Effector CD4-positive, alpha-beta T cell (primary cell): ENCODE measurements at places on chromosomes 2 and 18.

- no peak for DNase-seq
These were observed 149.0 kb upstream of the GLI2 start for GRCh38 chr2:120586507-120587278.

- no peak for DNase-seq
These were observed 19.0 kb upstream of the TMEM247 start for GRCh38 chr2:46460241-46460921.

- no peak for DNase-seq
These were observed 1062.7 kb downstream of the DSC3 start for GRCh38 chr18:29979881-29980280.

DNA sequence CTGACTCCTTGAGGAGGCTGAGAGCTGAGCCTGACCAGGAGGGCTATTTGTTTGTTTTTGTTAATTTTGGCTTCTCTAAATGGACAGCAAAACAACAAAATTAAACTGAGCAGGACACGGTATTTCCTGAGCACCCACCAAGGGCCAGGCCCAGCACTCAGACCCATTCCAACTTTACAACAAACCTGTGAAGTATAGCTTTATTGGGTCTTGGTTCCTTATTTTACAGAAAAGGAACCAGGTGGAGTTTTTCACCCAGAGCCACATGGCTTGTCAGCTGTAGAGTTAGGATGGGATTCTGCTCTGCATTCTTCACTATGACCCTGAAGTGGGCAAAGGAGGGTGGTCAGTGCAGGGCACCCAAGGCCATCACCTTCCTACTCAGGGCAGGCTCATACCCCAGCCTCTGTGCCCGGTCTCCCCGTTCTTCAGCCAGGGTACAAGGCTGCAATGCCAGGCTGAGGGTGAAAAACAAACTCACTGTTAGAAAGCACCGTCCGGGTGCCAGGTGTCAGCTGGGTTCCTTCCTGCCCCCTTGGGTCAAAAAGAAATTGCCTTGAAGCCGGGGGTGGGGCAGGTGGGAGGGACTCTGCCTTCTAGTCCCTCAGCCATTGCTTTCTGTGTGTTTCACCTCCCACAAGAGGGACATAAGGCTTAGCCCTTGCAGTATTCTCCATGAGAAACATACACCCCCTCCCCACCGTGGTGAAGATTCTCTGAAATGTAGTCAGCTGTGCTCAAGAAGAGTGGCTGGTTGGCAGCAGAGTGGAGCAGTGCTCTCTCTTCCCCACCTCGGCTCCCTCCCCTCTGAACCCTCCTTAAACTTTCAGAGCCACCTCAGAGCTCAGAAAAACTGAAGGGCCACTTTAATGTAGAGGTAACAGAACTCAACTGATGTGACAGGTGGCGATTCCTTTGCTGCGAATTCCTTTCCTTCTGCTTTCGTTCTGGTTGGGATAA lies 2.2 kb downstream of the PSD4 start:
- DNase-seq: no peak

DNA sequence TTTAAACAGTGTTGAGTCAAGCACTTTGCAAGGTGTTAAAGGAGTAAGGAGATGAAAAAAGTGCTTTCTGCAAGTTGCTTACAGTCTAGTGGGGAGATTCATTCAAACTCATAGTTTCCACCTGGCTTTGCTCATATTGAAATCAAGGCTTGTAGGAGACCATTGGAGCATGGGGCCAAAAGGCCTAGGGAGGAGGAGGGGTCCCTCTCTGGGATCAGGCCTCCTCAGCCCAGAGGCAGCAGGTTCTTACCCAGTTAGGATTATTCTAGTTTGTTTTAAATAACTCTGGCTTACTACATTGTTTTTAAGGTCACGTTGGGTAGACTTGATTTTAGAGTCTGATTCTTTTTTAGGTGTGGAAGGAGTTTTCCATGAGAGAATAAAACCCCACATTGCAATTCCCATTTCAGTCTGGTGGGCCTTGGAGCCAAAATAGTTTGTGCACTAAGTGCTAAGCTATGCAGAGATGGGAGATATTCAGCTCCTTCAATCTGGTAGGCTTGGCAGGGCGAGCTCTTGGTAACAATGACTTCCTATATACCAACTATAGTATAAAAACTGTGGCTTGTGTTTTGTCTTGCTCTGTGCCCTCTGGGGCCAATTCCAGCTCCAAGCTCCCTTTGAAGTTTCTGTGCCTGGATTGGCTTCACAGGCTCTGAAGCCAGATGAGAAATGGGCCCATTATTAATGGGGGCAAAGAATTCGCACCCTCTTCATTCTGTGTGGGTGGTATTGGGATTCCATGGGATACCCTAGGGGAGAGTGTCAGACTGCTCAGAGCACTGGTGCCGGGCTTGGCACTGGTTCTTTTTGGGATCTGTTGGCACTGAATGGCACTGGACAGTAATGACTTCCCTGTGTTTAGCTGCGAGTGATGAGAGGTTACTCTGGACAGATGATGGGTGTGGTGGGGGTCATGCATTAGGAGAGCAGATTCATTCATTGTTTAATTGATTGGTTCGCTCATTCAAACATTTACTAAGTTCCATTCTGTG lies 301.1 kb downstream of the MYCN start:
- no peak for DNase-seq

GRCh38 chr18:48740068-48740440 lies 201.2 kb downstream of the CTIF start:
- DNase-seq: no peak

- DNase-seq: no peak
These were observed 222.0 kb upstream of the COPS8 start for GRCh38 chr2:236863729-236864126.

DNA sequence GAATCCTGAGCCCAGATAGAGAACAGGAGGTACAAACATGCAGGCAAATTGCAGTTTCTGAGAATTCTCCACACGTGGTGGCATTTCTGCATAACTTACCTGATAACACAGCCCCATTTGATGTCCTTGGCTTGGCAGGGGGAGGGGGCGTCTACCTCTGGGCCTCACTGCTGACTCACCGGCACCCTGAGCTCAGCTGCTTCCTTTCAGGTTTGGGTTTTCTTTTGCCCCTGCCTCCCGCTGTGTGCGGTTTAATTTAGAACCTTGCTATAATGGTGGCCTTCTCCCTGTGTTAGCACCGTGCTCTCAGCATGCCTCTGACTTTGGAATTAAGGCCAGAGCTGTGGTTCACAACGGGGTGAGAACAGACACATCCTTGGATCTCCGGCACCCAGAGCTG lies 4.4 kb downstream of the CTIF start:
- no peak for DNase-seq

- DNase-seq: no peak
These were observed 89.1 kb upstream of the LHCGR start for GRCh38 chr2:48844417-48845155.

GRCh38 chr2:101723371-101724124 lies 26.0 kb downstream of the MAP4K4 start:
- DNase-seq: no peak

DNA sequence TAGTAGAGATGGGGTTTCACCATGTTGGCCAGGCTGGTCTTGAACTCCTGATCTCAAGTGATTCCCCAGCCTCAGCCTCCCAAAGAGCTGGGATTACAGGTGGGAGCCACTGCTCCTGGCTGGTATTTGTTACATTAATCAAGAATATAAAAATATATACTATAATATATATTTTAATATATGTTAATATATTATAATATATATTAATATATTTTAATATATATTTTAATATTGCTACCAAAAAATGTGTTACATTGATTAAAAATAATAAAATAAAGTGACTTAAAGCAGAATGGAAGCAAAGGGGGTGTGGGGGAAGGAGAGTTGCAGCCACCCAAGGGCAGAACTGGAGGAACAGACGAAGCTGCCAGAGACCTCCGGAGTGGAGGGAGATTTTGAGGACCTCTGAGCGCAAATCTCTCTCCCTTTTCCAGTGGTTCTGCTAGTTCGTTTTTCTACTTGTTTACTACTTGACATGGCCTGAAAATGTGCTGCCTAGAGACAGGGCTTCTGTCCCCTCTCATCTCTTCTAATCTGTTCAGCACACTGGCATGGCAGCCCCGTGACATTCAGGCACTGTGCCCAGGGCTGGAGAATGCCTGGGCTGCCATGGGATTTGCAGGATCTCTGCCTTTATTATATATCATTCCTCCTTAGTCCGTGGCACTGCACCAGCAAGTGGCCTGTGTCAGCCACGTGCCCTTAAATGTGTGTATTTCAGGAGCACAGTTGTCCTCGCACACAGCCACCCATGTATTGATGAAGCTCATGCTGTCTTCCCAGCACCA lies 47.9 kb upstream of the RAB12 start:
- DNase-seq: no peak

DNA sequence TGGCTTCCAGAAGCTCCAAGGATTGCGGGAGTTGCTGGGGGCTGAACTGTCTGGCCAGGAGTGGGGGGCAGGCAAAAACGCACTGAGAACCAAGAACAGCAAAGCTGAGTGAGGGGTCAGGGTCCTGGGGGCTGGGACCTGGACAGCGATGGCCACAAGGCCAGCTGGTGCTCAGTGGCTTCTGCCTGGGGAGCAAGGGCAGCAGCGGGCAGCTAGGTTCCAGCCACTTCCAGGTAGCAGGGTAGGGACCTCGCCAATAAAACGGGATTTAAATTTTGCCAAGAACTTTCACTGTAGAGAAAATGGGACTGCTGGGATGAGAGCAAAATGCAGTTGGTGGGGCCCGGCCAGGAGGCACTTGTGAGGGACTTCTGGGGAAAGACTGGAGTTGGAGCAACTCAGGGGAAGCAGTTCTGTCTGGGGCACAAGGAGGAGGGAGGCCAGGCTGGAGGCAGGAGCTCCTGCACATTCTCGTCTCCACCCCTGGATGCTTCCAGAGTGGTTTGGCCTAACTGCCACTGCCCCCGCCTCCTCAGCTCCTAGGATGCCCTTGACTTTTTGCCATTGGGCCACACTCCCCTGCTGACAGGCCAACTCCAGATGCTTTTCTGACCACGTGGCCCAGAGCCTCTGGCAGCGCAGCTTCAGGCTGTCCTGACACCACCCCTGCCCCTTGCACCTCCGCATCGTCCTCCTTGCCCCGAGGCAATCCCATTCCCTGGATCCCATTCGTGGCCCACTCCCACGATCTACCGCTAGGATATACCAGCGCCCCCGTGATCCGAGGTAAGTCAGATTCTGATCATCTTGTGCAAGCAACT lies 5.5 kb upstream of the CCDC74A start:
- DNase-seq: no peak

DNA sequence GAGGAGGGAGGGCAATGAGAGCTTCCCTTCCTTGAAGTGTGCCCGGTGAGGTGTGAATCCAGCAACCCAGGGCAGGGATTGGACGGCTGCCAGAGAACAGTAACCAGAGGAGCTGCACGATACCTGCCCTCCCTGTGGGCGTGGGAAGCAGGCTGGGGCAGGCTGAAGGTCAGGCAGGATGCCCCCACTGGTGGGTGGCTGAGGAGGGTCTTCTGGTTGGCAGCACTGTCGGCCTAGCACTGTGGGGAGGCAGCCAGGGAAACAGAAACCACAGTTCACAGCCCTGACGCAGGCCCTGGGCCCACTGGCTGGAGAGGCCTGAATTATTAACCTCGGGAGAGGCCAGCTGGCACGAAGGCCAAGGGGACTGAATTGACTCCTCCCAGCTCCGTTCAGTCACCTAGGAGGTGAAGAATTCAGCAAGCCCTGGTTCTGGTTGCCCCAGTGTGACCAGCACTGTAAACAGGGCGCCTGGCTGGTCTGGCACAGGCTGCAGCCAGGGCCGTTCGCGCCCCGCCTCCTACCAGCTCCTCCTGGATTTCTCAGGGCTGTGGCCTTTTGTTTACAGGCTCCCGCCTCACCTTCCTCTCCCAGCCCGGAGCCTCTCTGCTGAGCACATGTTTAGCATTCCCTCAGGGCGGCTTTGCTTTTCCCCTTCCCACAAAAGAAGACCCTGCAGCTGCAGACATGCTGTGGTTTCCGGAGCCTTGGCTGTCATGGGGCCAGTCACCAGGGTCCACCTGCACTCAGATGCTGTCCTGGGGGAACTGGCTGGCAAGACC lies 97.8 kb downstream of the B3GNT2 start:
- no peak for DNase-seq

DNA sequence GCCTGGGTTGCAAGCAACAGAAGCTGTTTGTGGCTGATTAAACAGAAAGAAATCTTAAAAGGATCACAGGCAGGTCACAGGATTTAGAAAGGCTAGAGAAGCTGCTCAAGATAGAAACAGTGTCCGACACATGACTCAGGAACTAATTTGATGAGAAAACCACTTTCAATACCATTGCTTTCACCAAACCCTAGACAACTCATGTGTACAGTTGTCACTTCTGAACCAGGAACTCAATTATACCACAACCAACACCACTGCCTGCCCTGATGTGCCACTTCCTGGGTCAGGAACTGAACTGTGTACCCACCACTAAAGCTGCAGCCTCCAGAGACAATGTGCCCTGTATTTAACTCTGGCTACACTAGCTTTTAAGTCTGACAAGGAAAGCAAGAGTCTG lies 56.0 kb downstream of the TMEM247 start:
- DNase-seq: no peak

DNA sequence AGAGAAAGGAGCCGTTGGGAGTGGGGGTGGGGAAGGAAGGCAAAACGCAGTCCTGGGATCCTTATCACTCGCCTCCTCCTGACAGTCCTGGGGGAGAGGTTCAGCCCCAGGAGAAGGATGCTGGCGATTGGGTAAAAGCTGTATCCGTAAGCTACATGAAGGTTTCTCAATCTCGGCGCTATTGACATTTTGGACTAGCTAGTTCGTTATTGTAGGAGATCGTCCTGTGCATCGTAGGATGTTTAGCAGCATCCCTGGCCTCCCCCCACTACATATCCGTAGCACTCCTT lies 511 bp upstream of the TP53I3 start:
- DNase-seq: no peak

- DNase-seq: no peak
These were observed 19.6 kb downstream of the CEP68 start for GRCh38 chr2:65075605-65076344.

GRCh38 chr18:12373116-12373770 lies 3.8 kb downstream of the AFG3L2 start:
- DNase-seq: no peak

GRCh38 chr18:9849407-9850283 lies 36.1 kb upstream of the TXNDC2 start:
- no peak for DNase-seq

- DNase-seq: no peak
These were observed 490.6 kb upstream of the HS6ST1 start for GRCh38 chr2:128809259-128809636.

DNA sequence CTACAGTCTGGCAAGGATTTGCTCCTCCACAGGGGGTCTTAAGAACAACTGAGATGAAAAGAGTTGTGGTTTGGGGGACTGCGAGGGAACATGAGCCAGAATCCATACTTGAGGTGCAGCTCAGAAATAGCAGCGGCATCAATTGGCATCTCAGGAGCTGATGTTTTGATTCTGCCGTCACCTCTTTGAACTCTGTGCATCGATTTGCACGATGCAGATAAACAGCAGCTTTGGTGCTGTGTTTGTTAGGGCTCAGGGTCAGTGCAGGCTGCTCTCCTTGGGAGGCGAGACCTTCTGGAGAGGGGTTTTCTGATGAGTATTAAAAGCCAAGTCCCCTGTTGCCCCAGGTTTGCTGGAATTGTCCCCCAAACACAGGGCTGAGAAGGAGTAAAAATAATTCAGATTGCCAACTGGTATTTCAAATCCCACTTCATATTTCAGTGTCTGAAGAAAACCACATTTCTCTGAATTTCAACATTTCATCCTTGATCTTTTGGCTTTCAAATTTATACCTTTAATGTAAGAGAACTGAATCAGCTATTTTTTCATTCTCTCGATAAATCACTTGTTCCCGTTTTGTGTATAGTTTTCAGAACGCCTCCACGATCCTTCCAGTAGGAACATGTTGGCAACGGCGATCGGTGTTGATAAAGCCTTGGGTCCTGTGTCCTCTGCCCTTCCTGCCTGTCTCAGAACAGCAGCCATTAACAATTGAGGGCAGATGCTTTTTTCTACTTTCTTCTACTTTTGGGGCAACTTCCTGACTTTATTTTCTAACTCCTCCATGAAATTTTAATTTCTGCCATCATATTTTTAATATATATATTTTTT lies 65.0 kb downstream of the RAB31 start:
- no peak for DNase-seq
